ENCODE measurements at places on chromosomes 11 and 22.

DNA sequence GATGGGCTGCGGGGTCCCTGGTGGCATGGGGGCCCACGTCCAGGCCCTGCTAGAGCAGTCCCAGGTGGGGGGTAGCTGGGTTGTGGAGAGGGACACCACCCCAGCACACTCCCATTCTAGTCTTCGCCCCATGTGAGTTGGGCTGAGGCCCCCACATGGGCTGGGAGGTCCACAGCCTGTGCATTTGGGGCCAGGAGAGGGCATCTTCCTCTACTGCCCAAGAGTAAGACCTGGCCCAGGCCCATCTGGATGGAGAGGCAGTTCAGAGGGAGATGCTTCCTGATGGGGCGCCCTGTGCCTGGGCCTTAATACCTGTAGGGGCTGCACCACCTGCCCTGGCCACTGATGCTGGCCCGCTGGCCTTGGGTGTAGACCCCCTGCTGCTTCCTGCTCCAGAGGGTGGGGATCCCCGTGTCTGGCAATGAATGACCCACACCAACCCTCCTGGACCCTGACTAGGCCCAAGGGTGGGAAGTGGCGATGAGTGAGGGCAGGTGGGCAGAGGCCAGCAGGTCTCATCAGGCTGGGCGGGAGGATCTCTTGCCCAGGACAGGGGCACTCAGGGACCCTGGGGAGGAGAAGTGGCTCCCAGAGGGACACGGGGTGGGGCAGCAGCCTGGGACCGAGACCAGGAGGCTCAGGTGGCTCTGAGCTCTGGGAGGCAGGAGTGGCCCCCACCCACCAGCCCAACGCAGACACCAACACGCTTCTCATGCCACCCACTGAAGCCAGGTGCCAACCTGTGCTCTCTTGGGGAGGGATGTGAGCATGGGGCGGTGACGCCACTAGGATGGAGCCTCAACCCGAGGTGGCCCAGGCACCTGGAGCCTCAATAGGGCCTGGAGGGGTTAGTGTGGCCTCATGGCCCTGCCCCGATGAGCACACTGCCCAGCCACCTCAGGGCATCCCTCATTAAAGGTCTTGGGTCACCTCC lies 17.4 kb upstream of the GNB1L start:
- no peak for DNase-seq

- DNase-seq = no peak
These were observed 67.1 kb downstream of the CCDC34 start for GRCh38 chr11:27295928-27296327.

DNA sequence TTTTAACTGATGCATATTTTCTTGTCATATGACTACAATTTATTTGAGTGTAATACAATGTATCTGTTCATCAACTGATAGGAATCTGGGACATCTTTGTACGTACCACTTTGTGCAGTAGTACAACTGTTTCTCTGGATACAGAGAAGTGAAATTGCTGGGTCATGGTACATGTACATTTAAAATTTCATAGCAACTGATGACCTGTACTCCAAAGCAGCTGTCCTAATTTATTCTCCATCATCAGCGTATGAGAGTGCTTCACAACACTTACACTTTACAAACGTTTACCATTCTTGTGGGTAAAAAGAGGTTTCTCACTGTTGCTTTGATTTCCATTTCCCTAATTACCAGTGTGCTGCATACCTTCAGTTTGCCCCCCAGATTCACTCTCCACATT lies 552.8 kb upstream of the CADM1 start:
- DNase-seq = no peak

GRCh38 chr11:130211781-130212401 lies 52.3 kb downstream of the ST14 start:
- no peak for DNase-seq

GRCh38 chr11:134514354-134514951 lies 102.4 kb upstream of the B3GAT1 start:
- DNase-seq = no peak

GRCh38 chr22:35204807-35205775 lies 52.2 kb upstream of the HMGXB4 start:
- no peak for DNase-seq

GRCh38 chr22:33126881-33127280 lies 68.7 kb upstream of the SYN3 start:
- DNase-seq = no peak

DNA sequence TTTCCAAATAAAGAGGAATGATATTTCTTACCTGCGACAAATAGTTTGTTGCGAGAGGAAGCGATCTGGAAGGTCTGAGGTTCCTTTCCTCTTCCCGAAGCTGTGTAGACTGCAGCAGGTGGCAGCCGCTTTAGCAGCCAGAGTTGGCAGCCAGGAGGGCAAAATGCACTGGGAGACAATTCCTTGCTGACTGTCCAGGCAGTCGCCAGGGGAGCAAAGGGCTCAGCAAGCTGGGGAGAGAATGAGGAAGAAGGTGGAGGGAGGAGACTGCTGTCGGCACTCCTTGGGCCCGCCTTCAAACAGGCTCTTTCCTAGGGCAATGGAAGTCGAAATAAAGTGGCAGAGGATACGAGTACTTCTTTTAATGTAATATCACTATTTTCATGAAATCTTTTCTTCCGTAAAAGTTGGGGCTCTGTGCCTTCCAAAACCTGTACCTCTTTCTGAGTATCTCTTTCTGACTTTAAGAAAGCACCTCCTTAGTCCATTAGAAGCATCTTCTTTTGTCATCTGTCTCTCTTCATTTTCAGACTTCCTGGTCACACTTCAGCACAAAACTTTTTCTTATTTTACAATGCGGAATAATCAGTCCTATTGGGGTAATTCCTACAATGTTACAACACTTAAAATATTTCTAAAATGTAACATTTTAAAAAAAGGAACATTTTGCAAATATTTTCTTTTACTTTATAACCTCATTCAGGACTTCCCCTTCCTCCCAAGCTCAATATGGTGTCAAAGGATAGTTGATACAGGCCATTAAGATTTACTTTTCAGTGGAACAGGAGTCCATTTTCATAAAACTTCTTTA lies at the start of gene IL18:
Gene IL18 (minus strand): TSS at position 220 of the 811 bp plus-strand sequence. CDS start 9,041 bp downstream, outside the sequence.
- DNase-seq = no peak

- no peak for DNase-seq
These were observed 68.7 kb upstream of the GAL start for GRCh38 chr11:68615657-68616056.

DNA sequence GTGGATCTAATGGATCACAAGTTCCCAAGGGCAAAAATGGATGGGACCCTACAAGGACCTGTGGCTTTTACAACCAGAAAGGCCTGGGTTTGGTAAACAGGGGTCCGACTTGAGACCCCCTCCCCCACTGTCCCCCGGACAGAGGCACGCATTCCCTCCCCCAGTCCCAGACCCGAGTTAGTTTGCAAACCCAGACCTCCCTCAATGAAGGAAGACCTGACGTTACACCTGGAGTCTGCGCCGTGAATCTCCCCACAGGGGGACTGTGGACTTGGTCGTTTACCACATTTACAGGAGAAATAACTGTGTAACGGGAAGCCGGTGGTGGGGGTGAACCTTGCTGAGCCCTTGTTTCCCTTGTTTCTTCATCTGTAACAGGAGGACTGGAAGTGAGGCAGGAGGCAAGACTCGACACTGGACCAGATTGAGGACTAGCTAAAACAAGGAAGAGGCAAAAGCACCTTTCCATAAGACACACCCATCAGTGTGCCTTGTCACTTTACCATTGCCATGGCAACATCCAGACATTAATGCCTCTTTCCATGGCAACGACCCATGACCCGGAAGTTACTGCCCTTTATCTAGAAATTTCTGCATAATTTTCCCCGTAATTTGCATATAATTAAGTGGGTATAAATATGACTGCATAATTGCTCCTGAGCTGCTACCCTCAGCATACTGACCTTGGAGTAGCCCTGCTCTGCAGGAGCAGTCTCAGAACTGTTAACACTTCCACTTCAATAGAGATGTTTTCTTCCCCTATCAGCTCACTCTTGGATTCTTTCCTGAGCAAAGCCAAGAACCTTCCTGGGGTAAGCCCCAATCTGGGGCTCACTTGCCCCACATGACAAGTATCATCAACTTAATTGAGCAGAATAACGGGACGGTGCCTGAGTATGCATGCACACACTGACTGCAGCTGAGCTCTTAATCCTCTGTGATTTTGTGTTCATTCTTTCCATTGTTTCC lies 25.4 kb downstream of the PDGFB start:
- no peak for DNase-seq

DNA sequence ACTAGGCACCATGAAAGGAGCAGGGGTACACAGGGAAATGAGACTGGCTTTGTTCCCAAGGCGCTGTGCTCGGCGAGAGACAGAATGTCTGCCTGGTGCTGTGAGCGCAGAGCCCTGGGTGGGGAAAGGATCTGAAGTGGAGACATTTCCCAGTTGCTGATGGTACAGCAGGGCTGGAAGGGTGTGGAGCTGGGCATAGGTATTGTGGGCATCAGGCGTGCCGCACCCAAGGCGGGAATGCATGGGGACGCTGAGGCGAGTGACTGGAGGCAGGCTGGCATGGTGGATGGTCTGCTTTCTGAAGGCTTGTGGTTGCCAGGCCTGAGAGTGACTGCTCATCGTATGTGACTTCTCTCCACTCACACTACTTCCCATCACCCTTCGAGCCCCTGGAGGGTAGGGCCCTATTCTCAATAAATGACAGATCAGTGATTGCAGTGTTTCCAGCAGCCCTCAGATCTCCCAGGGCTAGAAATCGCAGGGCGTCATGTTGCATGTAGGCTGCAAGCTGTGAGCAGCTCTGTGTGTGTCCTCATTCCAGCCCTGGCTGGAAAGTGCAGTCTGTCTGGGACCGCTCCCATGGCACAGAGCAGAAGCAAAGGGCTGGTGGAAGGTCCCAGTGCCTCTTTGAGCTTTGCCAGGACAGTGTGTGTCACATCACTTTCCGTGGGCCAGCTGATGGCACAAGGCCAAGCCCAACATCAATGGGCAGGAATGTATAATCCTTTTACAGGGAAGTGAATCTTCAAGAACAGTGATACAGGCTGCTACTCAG lies 67.7 kb downstream of the TBC1D22A start:
- DNase-seq = no peak

DNA sequence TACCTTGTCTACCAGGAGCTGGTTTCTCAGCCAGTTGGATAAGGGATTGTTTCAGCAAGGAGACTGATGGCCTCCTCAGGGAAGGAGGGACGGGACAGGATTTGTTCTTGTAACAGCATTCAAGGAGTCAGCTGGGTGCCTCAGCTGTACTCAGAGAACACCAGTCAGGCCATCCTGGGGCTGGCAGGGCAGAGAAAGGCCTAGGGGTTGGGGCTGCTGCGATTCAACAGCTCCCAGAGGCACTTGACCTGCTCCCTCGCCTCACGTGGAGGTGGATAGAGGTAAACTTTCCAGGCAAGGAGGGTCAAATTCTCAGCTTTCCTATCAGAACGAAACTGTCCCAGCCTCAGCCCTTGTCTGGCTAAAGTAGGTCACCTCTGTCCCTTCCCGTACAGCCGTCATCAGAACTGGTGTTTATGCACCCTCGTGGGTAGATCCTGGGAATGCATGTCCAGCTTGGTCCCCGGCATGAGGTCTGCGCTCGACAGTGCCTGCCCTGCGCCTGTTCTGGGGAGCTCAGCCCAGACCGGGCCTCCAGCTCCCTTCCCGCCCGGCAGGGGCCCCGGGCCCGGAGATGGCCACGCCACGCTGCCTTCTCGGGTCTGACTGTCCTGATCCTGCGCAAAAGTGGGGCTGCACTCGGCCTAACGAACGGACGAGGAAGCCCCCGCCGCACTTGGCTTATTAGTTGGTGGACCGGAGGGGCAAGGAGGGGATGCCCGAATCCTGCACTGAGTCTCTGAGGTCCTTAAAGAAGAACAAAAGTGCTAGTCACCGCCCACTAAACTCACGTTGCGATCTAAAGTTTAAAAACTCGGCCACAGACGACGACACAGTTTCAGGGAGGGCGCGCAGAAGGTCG lies 762 bp upstream of the CCDC134 start:
- DNase-seq = no peak

GRCh38 chr11:115541518-115541917 lies 37.3 kb upstream of the CADM1 start:
- DNase-seq = no peak
